Type B pancreatic cell (in vitro differentiated cells): ENCODE measurements at places on chromosomes 3 and 15.

DNA sequence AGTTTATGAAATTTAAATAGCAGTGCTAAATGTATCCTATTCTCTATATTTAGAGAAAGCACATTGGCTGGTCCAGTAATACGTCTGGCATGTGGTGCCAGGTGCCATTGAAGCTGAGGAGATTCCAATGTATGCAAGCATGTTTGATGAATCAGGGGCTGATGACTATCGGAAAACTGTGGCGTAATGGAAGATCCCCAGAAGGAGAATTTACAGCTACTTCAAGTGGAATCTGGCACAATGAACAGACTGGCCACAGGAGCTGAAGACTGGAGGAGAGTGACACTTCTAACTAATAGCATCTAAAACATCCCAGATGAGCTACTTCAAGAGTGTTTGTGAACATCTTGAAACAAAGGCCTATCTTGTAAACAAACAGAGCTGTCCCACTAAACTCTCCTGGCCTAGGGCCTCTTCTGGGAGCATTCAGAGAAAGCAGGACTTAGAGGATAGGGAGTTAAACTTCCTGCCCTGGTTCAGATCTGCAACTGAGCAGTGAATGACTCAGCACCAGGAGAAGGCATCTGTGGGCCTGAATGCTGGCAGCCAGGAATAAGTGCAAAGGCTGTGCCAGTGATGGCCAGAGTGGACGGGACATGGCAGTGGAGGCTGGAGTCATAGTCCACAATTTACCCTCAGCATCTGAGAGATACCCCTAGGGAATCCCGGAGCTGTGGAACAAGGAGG lies 15.2 kb upstream of the ACTC1 start:
- H3K4me1 ChIP-seq = no peaks in the 10 kb centered on the region
- no peaks in the 10 kb centered on the region for H3K36me3 ChIP-seq
- no peak overlapping the region for H3K4me3 ChIP-seq

GRCh38 chr3:194300936-194301335 lies 50.2 kb downstream of the CPN2 start:
- no peak overlapping the region for H3K27ac ChIP-seq
- peaks cover 28% of the 10 kb centered on the region for H3K4me1 ChIP-seq
- no peak for DNase-seq
- peaks cover 3% of the 10 kb centered on the region for H3K27me3 ChIP-seq
- no peak overlapping the region for H3K4me3 ChIP-seq
- peaks cover 11% of the 10 kb centered on the region for H3K36me3 ChIP-seq

DNA sequence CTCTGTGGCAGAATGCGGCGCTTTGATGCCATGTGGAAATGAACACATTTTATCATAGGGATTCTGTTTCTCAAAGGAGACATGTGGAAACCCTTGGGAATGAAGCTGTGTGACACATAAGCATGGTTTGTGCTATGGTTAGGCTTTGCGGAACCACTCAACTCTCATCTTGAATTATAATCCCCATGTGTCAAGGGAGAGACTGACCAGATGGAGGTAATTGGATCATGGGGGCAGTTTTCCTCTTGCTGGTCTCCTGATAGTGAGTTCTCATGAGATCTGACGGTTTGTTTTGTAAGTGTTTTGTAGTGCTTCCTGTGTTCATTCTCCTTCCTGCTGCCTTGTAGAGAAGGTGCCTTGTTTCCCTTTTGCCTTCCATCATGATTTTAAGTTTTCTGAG lies 1109.2 kb upstream of the ALCAM start:
- peaks cover 8% of the 10 kb centered on the region for H3K4me1 ChIP-seq
- H3K4me3 ChIP-seq = no peak overlapping the region
- no peaks in the 10 kb centered on the region for H3K27me3 ChIP-seq

GRCh38 chr3:100756441-100756840 lies 47.1 kb downstream of the TFG start:
- H3K4me1 ChIP-seq = no peaks in the 10 kb centered on the region
- no peak for DNase-seq
- H3K36me3 ChIP-seq = peaks cover 15% of the 10 kb centered on the region

DNA sequence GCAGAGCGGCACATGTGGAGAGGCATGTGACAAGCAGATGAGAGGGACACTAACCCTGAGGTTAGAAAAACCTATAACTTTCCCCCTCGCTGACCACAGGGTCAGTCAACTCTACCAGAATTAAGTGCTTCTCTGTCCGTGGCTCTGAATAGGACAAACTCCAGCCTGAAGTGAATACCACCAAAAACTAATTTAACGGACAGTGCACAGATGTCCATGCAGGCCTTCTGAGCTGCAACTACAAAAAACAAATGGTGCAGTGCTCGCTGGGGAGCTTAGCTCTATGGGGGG lies 59.3 kb downstream of the ADCY5 start:
- DNase-seq = no peak
- H3K4me3 ChIP-seq = no peak overlapping the region
- H3K36me3 ChIP-seq = no peaks in the 10 kb centered on the region
- H3K27ac ChIP-seq = no peak overlapping the region
- H3K4me1 ChIP-seq = peaks cover 50% of the 10 kb centered on the region

DNA sequence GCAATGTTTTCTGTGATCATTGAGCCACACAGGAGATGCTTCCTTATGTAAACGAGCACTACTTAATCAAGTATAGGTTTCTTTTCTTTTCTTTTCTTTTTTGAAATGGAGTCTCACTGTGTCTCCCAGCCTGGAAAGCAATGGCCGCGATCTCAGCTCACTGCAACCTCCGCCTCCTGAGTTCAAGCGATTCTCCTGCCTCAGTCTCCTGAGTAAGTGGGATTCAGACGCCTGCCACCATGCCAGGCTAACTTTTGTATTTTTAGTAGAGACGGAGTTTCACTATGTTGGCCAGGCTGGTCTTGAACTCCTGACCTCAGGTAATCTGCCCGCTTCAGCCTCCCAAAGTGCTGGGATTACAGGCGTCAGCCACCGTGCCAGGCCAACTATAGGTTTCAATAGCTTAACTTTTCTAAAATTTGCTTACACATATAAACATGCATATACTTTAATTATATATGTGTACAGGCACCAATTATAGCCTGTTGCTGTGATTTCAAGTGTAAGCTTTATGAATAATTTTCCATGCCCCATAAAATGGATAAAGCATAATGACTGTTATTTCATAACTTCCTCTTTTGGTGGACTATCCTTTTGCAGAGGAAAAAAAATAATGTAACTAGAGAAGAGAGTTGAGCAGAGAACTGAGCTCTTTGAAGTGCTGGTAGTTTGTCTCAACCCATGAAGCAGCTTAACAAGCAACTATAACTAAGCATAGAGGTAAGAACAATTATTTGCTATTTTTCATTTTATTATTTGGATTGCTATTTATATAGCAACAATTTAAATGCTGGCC lies 24.8 kb upstream of the MBNL1 start:
- H3K36me3 ChIP-seq = no peaks in the 10 kb centered on the region
- no peak overlapping the region for H3K4me3 ChIP-seq
- no peak for DNase-seq
- H3K27ac ChIP-seq = no peak overlapping the region
- no peaks in the 10 kb centered on the region for H3K27me3 ChIP-seq

GRCh38 chr3:182323898-182324297 lies 469.4 kb upstream of the ATP11B start:
- H3K4me3 ChIP-seq = no peak overlapping the region
- DNase-seq = no peak
- no peaks in the 10 kb centered on the region for H3K27me3 ChIP-seq
- peaks cover 14% of the 10 kb centered on the region for H3K36me3 ChIP-seq

- peaks cover 5% of the 10 kb centered on the region for H3K36me3 ChIP-seq
- DNase-seq = no peak
- H3K27ac ChIP-seq = peak overlapping the region; percentile 16
These were observed 46.4 kb downstream of the TMEM44 start for GRCh38 chr3:194586836-194587235.

DNA sequence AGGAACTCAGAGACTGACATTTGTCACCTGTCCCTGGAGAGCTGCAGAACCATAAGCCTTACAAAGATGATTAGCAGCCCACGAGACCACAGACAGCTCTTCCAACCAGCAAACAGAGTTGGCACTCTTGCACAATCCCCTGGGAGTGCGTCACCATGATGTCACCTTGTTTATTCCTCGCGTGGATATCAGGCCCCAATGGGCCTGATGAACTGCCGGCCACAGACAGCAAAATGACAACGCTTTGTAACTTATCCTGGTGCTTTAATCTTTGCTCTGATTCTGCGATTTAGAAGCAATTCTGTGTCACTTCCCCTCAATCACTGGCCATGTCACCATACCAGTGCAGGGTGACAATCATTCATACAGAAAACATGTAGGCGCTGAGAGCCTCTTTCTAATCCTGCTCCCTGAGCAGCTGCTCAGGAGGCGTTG lies 89.2 kb downstream of the TAMM41 start:
- H3K27me3 ChIP-seq = no peaks in the 10 kb centered on the region
- no peaks in the 10 kb centered on the region for H3K36me3 ChIP-seq
- no peak for DNase-seq
- H3K27ac ChIP-seq = no peak overlapping the region
- H3K4me3 ChIP-seq = no peak overlapping the region
